ENCODE measurements at places on chromosomes 3 and 15. TPM values are rescaled to one million over a fixed set of nuclear protein-coding genes. Genes with fewer than 3 reads are reported as not detected.

DNA sequence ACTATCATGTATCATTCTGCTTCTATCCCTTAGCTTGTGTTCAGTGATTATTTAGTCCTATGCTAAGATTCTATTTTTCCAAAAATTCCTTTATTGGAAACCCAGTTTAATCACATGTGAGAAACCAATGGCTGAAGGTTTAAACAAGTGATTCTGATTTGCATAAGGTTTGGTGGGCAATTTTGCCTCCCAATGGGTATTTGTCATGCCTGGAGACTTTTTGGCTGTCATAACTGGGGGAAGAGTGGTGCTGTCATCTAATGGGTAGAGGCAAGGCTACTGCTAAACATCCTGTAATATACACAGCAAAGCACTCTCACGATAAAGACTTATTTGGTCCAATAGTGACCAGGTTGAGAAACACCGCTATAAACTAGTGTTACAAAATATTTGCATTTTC, 148.7 kb downstream of the ALCAM start:
- no peaks in the 10 kb centered on the region for H3K27me3 ChIP-seq
- no peak overlapping the region for H3K4me3 ChIP-seq
- no peak for DNase-seq
- H3K27ac ChIP-seq, result no peak overlapping the region

DNA sequence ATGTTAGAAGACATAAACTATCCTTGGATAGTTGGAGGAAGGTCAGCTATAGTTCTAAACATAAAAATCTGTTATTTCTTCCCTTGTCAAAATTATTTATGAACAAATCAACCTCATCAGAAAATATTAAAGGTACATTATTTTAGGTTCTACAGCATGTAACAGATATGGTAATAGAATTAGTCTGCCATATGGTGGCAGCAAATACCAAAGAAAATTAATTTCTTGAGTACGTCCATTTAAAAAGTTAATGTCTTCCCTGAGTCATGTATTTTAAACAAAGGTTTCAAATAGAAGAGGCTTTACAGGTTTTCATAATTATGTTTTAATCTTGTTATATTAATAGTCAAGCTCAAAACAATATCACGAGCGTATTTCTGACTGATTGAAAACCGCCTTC, 17.9 kb upstream of the ANKRD28 start:
- no peak overlapping the region for H3K27ac ChIP-seq
- no peak overlapping the region for H3K4me3 ChIP-seq
- no peak for DNase-seq
- peaks cover 8% of the 10 kb centered on the region for H3K4me1 ChIP-seq
- no peaks in the 10 kb centered on the region for H3K36me3 ChIP-seq

DNA sequence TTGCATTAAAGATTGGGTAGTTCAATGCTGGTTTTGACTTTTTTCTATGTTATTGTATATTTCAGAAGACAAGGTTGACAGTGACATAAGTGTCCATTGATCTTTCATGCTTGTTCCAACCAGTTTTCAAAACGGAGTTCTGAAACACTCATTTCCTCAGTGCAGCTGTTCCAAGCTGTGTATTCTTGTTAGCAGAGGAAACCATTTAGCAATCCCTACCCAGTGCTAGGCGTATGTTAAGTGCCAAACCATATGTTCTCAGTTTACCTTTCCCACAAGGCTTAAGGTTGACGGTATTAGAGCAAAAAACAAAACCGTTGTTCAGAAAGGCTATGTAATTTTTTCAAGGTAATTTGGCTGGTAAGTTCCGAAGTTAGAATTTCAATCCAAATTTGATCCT, 9.1 kb downstream of the ATOSA start:
- no peak overlapping the region for H3K4me3 ChIP-seq
- no peaks in the 10 kb centered on the region for H3K27me3 ChIP-seq
- no peaks in the 10 kb centered on the region for H3K36me3 ChIP-seq
- no peak for DNase-seq
- no peaks in the 10 kb centered on the region for H3K4me1 ChIP-seq

GRCh38 chr15:62050115-62050514, 10.1 kb downstream of the VPS13C start:
- H3K4me1 ChIP-seq, result peaks cover 67% of the 10 kb centered on the region
- no peak overlapping the region for H3K27ac ChIP-seq
- DNase-seq, result no peak

Gene C3orf20
- total RNA-seq, result 0.10 TPM

DNA sequence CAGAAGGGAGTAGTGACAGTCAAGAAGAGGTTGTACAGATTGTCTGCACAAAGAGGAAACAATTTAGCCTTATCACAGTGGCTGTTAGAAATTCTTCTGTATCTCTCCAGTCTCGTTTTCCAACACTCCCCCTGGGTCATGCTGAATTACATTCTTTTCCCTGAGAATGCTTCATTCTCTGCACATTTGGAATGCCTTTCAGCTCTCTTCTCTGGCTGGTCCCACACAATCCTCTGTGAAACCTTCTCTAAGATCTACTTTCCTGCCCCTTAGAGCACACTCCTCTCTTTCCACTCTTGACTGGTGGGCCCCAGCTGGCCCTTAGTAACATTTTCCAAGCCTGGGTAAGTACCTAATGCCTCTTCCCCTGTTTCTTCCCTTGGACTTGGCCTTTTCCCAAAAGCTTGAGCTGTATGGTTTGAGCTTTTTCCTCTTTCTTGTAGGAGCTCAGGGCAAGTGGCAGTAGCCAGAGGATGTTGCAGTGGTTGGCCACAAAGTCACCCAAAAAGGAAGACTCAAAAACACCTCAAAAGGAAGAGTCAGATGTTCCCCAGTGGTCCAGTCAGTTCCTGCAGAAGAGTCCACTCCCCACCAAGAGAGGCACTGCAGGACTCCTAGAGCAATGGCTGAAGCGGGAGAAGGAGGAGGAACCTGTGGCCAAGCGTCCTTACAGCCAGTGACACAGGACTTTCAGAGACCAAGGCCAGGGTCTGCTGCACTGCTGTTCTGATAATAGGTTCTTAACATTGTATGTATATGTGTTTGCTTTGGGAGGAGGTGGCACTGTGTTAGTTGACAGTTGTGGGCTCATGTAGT, 25.7 kb downstream of the HMCES start:
- no peaks in the 10 kb centered on the region for H3K4me1 ChIP-seq
- no peak for DNase-seq
- H3K27ac ChIP-seq, result peak overlapping the region; percentile 79
- H3K4me3 ChIP-seq, result no peak overlapping the region
- H3K27me3 ChIP-seq, result no peaks in the 10 kb centered on the region

Gene TBL1XR1
- 136 TPM for total RNA-seq

DNA sequence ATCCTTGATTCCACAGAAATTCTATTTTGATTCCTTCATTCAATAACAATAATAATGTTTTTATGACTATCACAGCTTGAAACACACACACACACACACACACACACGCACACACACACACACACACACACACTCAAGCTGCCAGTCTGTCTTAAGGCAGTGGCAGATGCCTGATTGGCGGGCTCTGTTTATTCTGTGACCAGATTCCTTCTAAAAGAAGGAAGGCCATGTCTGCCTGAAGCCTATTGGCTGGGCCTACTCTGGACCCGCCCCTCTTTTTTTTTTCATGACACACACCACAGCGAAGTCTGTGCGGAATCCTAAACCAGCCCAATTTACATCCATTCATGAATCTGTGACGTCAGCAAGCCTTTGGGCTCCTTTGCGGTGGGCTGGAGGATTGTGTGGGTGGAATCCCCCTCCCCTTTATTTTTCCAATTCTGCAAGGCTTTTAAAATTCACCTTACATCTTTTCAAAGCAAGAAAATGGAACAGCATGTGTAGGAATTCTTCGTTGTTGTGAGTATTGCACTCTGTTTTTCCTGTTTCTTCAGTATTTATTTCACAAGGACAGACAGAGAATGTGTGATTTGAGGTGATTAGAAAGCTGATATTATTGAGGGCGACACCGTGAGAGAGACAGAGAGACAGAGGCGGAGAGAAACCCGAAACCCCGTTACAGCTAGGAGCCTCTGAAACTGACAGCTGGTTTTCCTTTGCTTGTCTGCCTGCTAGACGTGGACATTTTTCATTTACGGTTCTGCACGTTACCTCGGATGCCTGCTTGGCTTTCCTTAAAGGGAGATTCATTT, at the start of gene MAP3K13:
Gene MAP3K13, plus strand, starts transcription at position 287 of the 812 bp plus-strand sequence. CDS start 65,446 bp downstream, outside the sequence.
- H3K27me3 ChIP-seq, result no peaks in the 10 kb centered on the region
- peaks cover 13% of the 10 kb centered on the region for H3K4me1 ChIP-seq
- peak within 1 kb of the TSS; percentile 48 for H3K27ac ChIP-seq
- DNase-seq, result peak; percentile 87

DNA sequence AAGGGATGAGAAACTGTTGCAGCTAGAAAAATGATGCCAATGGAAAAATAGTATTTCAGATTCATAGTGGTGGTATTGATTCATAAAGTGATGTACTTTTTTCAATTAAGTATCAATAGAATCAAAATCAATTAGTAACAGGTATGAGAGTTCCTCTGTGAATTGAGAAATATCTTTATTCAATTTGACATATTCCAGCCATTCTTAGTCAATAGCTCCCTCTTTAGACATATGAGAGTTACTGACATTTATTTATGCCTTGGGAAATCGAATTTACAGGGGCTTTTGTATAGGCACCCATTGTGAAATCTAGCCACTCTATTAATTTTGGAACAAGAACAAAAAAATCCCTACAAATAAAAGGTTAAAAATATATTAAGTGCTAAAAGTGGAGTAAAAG, 386.9 kb upstream of the CNTN3 start:
- no peaks in the 10 kb centered on the region for H3K4me1 ChIP-seq
- DNase-seq, result no peak
- H3K27ac ChIP-seq, result no peak overlapping the region

Gene LSAMP
- total RNA-seq, result 0.75 TPM

- no peak overlapping the region for H3K4me3 ChIP-seq
- H3K27ac ChIP-seq, result no peak overlapping the region
- no peak for DNase-seq
- no peaks in the 10 kb centered on the region for H3K4me1 ChIP-seq
- no peaks in the 10 kb centered on the region for H3K27me3 ChIP-seq
Measured at GRCh38 chr3:80993241-80993945, 768.1 kb downstream of the GBE1 start.

- H3K4me1 ChIP-seq, result no peaks in the 10 kb centered on the region
- H3K4me3 ChIP-seq, result no peak overlapping the region
- DNase-seq, result no peak
- no peaks in the 10 kb centered on the region for H3K27me3 ChIP-seq
- H3K36me3 ChIP-seq, result no peaks in the 10 kb centered on the region
Measured at GRCh38 chr3:150737874-150738679, 24.9 kb downstream of the SIAH2 start.

Gene DNASE1L3
- total RNA-seq, result 2.6 TPM

DNA sequence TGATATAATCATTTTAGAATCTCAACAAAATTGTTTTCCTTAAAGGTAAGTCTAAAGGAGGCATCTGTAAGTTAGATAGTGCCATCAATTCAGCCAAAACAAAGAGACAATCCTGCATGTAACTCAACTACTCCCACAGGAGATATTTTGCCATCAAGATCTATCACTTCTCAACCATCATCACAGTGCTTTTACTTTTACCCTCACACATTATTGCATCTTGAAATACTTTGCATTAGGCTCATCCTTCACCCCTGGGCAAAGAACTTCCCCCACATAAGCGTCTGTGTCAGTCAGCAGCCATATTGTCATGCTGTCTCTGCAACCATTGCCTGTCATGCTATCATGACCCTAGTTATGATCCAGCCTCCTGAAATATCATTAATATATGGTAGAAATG, 54.9 kb upstream of the NLGN1 start:
- no peaks in the 10 kb centered on the region for H3K36me3 ChIP-seq
- H3K4me1 ChIP-seq, result no peaks in the 10 kb centered on the region
- DNase-seq, result no peak
- no peak overlapping the region for H3K4me3 ChIP-seq

GRCh38 chr15:51619331-51620035, 3.1 kb downstream of the DMXL2 start:
- DNase-seq, result no peak

GRCh38 chr15:64185146-64185911, 22.5 kb upstream of the PPIB start:
- no peak for DNase-seq
- no peaks in the 10 kb centered on the region for H3K27me3 ChIP-seq
- H3K4me3 ChIP-seq, result no peak overlapping the region
- no peaks in the 10 kb centered on the region for H3K36me3 ChIP-seq
- no peaks in the 10 kb centered on the region for H3K4me1 ChIP-seq
- H3K27ac ChIP-seq, result no peak overlapping the region

DNA sequence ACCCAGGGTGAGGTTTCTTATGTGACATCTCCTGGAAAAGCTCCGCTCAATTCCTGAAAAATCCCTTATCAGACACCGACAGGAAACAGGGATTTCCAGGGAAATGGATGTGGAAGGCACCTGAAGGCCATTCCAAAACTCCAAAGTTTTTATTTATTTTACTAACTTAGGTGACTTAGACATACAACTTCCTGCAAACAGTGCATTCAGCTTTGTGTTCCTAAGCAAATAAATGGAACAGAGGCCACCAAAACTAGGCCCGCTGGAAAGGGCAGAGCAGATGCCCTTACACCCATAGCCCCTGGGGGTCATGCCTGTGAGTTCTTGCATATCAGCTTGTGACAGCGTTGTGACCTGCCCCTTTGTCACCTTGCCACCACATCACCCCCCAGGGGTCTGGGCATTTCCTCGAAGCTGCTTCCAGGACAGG, 239.4 kb downstream of the XXYLT1 start:
- H3K27ac ChIP-seq, result peak overlapping the region; percentile 71
- H3K27me3 ChIP-seq, result no peaks in the 10 kb centered on the region
- DNase-seq, result no peak
- H3K4me1 ChIP-seq, result peaks cover 42% of the 10 kb centered on the region
- no peaks in the 10 kb centered on the region for H3K36me3 ChIP-seq

DNA sequence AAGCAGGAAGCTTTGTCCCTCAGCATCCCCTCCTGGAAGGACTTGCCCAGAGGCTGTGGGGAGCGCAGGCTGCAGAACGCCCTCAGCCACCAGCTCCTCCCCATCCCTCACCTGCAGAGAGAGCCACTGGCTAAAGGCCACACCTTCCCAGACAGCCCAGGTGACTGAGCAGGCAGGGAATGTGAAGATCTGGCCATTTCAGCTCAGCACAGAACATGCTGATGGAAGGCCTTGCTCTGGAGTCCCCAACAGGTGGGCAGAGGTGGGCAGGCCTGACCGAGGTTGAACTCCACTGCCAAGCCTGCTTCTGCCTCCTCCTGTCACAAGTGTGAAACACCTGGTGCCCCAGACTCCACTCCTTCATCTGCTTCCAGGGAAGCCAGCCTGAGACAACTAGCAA, 50.7 kb upstream of the SEC61A1 start:
- H3K36me3 ChIP-seq, result no peaks in the 10 kb centered on the region
- H3K4me1 ChIP-seq, result no peaks in the 10 kb centered on the region
- no peak overlapping the region for H3K27ac ChIP-seq

GRCh38 chr15:36899696-36900095, 200.7 kb downstream of the MEIS2 start:
- H3K27me3 ChIP-seq, result no peaks in the 10 kb centered on the region
- H3K4me1 ChIP-seq, result peaks cover 17% of the 10 kb centered on the region
- no peak overlapping the region for H3K27ac ChIP-seq
- H3K4me3 ChIP-seq, result no peak overlapping the region
- DNase-seq, result no peak

GRCh38 chr3:182325213-182325950, 467.9 kb upstream of the ATP11B start:
- H3K27me3 ChIP-seq, result no peaks in the 10 kb centered on the region
- no peaks in the 10 kb centered on the region for H3K4me1 ChIP-seq
- no peak overlapping the region for H3K27ac ChIP-seq
- DNase-seq, result no peak
